Activated naive CD8-positive, alpha-beta T cell treated with anti-CD3 and anti-CD28 coated beads, Interleukin-2, amount 10 ng/mL, durations not matched to agents 7 days and 5 days (primary cell): ENCODE measurements at places on chromosomes 6 and 20.

GRCh38 chr6:93592417-93592816, 173.1 kb upstream of the EPHA7 start:
- DNase-seq = no peak

DNA sequence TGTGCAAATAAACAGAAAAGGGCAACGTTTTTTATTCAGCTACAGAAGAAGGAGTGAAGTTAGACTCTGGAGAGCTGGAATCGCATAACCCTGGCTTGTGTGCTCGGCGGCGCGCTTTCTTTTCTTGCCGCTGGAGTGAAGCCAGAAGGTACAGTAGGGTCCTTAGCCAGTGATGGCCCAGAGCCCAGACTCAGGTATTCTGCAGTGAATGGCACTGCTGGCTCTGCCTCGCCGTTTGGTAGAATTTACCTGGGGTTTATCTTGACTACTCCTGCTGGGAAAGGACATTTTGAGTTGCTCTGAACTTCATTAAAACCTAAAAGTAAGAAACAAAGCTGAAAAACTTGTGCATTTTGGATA, 56.9 kb upstream of the TIAM2 start:
- no peak for DNase-seq

DNA sequence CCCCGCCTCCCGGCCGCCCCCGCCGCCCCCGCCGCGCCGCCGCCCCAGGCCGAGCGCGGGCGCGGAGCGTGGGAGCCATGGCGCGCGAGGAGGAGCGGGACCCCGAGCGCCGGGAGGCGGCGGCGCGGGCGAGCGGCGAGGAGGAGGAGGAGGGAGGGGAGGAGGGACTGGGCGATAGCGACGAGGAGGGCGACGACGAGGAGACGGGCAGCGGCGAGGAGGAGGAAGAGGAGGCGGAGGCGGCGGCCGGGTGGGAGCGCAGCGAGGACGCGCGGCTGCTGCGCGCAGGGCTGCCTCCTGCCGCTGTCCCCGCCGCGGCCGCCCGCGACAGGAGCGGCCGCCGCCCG, at the start of gene SLC24A3:
Gene SLC24A3 (plus strand): TSS at position 174 of the 347 bp plus-strand sequence.
- DNase-seq = no peak

GRCh38 chr6:107080036-107080435, 35.3 kb downstream of the BEND3 start:
- DNase-seq = no peak

GRCh38 chr6:5994234-5994998, 12.3 kb downstream of the NRN1 start:
- peak; percentile 54 for DNase-seq

- DNase-seq = no peak
These were observed 198.7 kb downstream of the RIMS1 start for GRCh38 chr6:72084992-72085569.

DNA sequence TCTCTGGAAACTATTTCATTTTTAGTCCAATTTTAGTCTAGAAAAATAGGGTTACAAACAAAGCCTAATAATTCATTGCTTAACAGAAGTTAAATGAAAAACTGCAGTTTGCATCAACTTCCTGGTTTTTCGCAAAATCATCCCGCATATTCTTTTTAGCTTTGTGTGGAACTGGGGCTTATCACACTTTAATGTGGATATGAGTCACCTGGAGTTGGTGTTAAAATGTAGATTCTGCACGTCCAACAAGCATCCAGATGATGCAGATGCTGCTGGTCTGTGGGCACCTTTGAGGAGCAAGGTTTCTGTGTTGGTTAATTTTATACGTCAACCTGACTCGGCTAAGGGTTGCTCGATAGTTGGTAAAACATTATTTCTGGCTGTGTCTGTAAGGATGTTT, 126.1 kb downstream of the PLCB4 start:
- no peak for DNase-seq

GRCh38 chr20:10067321-10067720, 32.5 kb downstream of the ANKEF1 start:
- no peak for DNase-seq

GRCh38 chr20:40678286-40678875, 10.7 kb downstream of the MAFB start:
- no peak for DNase-seq

DNA sequence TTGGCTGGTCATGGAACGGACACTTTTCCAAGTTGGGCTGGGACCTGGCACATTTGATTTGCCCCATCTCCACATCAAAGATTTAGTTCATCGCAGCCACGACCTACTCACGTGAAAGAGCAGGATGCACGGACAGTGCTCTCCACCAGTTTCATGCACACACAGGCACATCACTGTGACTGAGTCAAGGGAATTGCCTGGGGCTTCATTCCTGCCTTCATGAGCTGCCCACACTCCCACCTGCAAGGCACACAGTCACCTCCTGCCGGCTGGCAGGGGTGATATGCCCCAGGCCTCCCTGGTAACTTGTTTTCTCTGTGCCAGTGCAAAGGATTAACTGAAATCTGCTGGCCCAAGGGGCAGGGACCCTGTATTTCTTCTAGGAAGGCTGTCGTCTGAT, 23.3 kb upstream of the CST1 start:
- DNase-seq = no peak

DNA sequence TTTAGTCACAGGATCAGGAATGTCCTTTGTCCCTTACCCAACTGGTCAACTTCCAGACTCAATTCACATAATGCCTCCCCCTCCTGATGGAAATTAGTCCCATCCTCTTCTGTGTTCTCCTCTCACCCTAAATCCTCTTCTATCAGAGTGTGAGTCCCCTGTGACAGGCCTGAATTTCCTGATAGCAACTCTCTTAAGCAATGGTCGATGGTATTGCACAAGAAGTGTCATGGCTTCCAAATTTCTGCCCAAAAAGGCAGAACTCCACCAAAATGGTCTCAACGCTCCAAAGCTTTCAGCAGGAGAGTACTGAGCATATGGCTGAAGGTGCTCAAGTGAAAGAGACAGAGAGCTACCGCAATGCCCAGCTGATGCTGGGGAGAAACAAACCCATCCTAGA, 2.4 kb downstream of the PREP start:
- no peak for DNase-seq

GRCh38 chr20:9506280-9506821, 8.0 kb upstream of the LAMP5 start:
- DNase-seq = no peak

DNA sequence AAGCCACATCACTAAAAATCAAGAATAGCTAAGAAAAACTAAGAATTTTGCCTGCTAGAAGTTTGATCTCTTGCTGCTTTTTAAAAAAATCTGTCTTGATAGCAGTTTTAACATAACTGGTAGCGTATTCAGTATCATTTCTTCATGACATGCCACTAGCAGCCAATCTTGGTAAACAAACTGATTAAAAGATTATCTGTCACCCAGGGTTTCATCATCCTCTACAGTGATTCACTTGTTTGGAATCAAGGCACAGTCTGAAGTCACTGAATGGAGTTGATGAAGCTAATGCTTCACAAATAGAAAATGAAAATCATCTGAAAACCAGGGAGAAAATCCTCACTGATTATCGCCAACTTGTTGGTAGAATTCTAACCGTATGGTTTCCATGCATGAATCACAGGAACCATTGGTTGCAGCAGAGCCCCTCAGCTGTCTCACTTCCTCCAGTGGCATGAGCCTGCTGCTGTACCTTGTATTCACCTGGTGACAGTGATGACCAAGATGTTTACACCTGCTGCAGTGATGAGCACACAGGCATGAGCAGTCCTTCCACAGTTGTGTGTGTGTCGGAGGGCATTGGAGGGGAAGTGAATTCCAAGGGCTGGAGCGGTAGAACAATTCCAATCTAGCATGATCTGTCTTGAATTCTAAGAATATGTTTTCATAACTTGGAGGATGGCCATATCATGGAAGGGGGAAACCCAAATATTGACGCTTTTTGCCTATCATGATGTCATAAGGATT, 275.0 kb downstream of the KHDC1L start:
- no peak for DNase-seq
